ENCODE measurements at places on chromosomes 7 and 10.

DNA sequence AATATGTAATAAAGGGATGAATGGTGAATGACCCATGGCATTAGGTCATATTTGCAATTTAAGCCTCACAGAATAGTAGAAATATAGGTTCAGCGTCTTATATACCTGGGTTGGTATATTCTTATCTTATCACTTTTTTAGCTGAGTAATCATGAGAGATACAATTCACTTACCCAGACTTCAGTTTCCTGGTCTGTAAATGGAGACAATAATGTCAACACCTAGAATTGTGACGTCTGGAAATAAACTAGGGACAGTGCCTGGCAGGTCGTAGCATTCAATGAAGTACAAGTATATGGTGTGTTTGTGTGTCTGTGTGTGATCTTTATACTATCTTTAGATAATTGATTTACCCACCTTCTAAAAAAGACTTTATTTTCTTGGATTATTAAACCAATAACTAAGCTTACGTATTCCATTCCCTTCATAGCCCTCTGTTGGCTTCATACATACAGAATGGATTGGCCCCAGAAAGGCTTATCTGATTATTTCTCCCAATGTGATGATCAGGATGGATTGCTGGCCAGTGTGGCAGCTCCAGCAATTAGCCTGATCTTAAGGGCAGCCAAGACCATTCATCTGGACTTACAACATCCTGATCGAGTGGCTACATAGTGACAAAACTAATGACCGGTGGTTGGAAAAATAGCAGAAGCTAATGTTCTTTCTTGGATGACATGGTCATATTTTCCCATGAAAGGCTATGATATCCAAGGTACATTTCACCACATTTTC, 121.2 kb upstream of the NPVF start:
- no peak for DNase-seq

GRCh38 chr7:5528071-5528814, 104.6 kb upstream of the TNRC18 start:
- DNase-seq, result peak; percentile 42

DNA sequence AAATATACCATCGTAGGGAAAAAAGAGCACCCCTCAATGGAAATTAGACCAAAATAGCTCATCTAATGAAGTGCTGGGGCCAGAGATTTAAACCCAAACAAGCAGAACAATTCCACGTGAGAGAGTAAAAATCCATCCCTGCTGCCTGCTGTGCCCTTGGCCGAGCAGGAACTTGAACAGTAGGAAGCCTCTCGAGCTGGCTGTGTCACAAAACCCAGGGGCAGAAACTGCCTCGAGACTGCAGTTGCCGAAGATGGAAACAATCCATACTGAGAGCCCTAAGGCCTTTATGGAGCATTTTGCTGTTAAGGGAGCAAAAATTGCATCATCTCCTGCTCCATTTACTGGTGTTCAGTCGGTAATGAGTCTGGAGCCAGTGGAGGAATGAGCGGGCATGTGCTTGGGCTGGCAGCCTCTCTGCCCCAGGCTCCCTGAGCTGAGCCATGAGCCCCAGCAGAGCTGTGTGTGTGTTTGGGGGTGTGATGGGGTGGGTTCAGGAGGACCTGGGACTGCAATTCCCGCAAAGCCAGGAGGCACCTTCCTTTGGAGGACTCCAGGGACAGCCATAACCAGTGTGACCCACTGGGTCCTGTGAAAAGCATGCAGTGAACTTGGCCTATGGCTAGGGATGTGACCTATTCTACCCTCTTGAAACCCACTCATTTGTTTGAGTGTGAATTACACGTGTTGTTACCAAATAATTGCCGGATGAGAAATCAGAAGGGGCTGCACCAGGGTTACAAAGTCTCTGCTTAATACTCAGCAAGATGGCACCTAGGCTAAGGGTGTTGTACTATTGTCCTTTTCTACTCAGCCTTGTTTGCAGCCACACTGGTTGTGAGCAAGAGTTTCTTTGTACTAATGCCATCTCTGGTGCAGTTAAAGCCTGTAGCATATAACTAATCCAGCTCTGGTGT, 58.3 kb downstream of the CDHR3 start:
- no peak for DNase-seq

DNA sequence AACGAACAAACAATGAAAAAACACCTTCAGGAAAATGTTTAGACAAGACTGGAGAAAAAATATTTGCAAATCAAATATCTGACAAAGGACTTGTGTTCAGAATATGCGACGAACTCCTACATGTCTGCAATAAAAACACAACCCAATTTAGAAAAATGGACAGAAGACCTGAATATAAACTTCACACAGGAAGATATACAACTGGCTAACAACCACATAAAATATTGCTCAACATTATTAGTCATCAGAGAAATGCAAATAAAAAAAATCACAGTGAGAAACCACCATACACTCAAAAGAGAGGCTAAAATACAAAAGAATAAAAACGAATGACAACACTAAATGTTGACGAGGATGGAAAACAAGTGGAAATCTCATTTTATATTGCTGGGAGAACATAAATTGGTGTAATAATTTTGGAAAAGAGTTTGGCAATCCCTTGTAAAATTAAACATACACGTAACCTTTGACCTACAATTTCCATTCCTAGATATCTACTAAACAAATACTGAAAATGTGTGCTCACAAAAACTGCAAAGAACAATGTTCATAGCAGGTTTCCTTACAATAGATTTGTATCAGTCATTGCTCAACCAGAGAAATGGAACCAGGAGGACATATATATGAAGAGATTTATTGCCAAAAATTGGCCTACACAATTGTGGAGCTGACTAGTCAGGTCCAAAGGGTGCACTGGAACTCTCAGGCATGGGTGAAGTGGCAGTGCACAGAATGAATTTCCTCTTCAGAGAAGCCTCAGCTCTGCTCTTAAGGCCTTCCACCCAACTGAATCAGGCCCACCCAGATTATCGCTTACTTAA, 82.9 kb upstream of the OGDHL start:
- no peak for DNase-seq

- DNase-seq, result no peak
These were observed 810.7 kb downstream of the CCSER2 start for GRCh38 chr10:85139124-85139523.

- no peak for DNase-seq
These were observed 21.9 kb upstream of the CREB3L2 start for GRCh38 chr7:138023618-138024342.

- DNase-seq, result no peak
These were observed 1.5 kb upstream of the HECW1 start for GRCh38 chr7:43110791-43111535.

DNA sequence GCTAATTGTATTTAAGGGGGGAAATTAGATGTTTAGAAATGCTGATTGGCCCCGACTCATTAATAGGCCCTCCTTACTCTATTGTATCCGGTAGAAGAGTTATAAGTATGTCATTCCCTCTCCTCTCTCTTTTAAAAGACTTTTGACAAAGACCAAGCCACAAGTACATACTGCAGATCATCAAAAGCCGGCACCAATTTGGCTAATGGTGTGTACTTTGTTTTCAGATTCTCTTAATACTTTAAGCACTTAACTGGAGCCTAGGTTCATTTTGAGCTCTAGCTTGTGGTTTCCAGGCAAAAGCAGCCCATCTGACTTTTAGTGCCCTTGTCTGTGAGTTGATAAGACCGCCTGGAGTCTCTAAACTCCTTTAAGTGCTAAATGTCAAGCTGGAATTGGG, 210.0 kb upstream of the LYZL1 start:
- DNase-seq, result no peak

DNA sequence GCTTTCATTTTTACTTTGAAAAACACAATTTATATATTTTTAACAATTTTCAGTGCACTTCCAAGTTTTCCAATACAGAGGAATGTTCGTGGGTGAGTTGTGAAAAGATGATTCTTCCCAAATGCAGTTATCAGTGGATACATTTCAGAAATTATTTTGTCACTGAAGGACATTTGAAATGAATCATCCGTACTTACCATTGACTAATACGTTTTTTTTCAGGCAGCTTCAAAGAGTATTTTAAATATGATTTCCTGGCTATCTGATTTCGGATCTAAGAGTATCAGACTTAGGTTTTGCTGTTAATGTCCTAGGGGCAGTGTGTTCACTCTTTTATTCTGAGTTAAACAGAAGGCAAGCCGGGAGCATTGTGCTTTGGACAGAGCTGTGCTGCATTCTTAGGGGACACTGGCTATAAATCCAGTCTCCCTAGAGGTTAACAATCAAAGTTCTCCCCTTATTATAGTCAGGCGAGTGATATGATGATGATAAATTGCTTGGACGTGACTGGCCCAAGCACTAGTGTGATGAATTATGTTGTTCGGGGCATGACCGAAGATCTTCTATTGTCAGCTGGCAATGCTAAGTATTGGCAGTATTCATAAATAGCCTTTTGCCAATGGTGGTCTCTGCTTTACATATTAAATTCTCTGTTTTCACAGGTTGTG, 4.5 kb downstream of the PTER start:
- no peak for DNase-seq

- DNase-seq, result peak; percentile 59
These were observed 3.5 kb downstream of the AQP1 start for GRCh38 chr7:30915005-30915601.

- no peak for DNase-seq
These were observed 28.5 kb downstream of the PIK3CG start for GRCh38 chr7:106893591-106893990.

- DNase-seq, result no peak
These were observed 21.1 kb downstream of the NCAPG2 start for GRCh38 chr7:158683541-158683940.

- no peak for DNase-seq
These were observed 461.1 kb downstream of the ARL4A start for GRCh38 chr7:13148548-13148947.

DNA sequence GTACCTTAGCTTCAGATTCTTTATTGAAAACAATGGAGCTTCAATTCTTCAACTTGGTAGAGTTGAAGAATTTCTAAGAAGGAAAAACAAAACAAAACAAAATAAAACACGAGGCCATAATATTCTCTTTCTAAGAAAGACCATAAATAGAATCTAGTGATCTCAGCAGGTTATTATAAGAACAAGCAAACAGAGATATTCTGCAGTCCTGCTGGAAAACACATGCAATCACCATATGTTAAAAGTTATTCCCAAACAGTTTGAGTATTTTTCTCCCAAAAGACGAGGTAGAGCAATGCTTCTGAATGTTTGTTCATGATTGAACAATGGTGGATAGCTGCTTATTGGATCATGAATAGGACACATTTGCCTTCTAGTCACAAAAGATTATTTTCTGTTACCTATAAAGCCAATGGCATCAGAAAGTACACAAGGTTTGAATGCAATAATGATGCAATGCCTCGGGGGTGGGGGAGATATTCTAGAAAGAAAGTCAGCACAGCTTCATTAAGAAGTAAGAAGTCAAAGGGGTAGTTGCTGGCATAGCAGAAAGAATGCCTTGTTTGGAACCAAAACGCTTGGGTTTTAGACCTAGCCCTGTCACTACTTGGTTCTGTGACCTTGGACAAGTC, 59.3 kb downstream of the CREB3L2 start:
- DNase-seq, result no peak

DNA sequence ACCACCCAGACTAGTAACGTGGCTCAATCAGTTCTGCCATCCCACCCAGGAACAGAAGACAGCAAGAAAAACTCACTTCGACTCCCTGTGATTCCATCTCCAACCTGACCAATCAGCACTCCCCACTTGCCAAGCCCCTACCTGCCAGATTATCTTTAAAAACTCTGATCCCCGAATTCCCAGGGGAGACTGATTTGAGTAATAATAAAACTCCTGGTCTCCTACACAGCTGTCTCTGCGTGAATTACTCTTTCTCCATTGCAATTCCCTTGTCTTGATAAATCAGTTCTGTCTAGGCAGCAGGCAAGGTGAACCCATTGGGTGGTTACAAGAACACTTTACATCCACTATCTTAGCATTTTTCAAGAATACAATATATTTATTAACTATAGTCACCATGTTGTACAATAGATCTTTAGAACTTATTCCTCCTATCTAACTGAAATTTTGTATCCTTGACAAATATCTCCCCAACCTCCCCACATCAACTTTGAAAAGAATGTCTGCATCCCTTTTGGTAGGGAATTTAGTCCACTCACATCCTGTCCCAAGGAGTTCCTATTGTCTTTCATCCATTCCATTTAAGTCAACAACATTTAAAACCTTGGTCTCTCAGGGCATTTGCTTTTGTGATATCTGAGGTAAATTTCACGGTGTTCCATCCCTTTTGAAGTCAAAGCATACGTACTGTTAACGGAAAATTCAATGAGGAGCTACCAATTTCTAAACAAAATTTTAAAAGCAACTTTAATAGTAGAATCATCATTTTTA, 163.7 kb downstream of the MACC1 start:
- DNase-seq, result no peak

GRCh38 chr7:16923019-16923418, 41.2 kb upstream of the AGR3 start:
- DNase-seq, result no peak

- peak; percentile 25 for DNase-seq
These were observed 29.9 kb upstream of the DDX50 start for GRCh38 chr10:68871105-68871711.

- peak; percentile 42 for DNase-seq
These were observed 6.7 kb downstream of the DDC start for GRCh38 chr7:50558294-50559053.

- no peak for DNase-seq
These were observed 149.3 kb downstream of the KLF6 start for GRCh38 chr10:3635697-3636096.

GRCh38 chr10:114764656-114765055, 56.9 kb upstream of the FHIP2A start:
- DNase-seq, result no peak

GRCh38 chr10:95395947-95396449, 105.2 kb upstream of the PDLIM1 start:
- DNase-seq, result no peak

GRCh38 chr10:88477343-88478085, 105.6 kb downstream of the RNLS start:
- DNase-seq, result no peak

- no peak for DNase-seq
These were observed 219.5 kb downstream of the CUX1 start for GRCh38 chr7:102036958-102037357.

- no peak for DNase-seq
These were observed 81.2 kb downstream of the ANKRD7 start for GRCh38 chr7:118305671-118306070.

DNA sequence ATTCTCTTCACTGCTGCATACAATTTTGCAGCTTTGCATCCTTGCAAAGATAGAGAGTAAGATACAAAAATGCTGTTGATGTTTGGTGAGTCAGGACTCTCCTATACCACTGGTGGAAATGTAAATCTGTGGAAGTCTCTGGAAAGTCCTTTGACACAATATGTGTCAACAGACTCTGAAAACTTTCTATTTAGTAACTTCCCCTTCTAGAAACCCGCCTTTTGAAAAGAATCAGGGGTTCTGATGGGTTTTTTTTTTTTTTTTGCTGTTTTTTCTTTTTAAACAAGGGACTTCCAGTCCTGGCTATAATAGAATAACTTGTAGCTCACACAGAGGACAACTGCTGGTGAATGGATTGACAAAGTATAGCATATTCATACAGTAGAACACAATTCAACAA, 16.4 kb downstream of the NOD1 start:
- DNase-seq, result no peak
